ENCODE measurements at places on chromosomes 7 and 10. TPM values are rescaled to one million over a fixed set of nuclear protein-coding genes. Genes with fewer than 3 reads are reported as not detected.
A peak's percentile ranks its signal among the peaks of the same experiment; 100 is the strongest.

CDNF gene
- total RNA-seq = 2.6 TPM

SLC29A4 gene
- total RNA-seq = not detected

NEUROG3 gene
- not detected for total RNA-seq

EGR2 gene
- total RNA-seq = not detected

GBX1 gene
- total RNA-seq = not detected

BAMBI gene
- 6.4 TPM for total RNA-seq

TCF7L2 gene
- total RNA-seq = 12.7 TPM

CHST15 gene
- 28.5 TPM for total RNA-seq

ERVW-1 gene
- total RNA-seq = not detected

NPSR1 gene
- total RNA-seq = not detected

GRCh38 chr7:39826166-39826565 lies 123.9 kb upstream of the CDK13 start:
- H3K27ac ChIP-seq = no peak overlapping the region
- no peak for DNase-seq
- no peaks in the 10 kb centered on the region for H3K4me1 ChIP-seq
- no peaks in the 10 kb centered on the region for H3K36me3 ChIP-seq

- H3K4me3 ChIP-seq = no peak overlapping the region
These were observed 563.6 kb downstream of the SUGCT start for GRCh38 chr7:40698214-40698920.

DNA sequence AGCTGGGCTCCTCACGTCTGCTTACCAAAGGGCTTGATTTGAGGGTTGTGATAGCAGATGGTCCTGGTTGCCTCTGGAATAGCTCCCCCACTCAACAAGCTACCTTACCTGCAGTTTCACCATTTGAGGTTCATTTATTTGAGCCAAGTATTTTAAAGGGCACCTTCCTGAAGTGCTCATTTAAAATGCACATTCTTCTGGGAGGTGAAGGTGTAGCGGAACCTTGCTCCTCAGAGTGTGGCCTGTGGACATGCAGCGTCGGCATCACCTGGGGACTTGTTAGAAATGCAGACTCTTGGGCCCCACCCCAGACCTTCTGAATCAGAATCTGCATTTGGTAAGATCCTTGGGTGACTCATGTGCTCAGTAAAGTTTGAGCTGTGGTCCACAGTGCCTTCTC lies 2.3 kb downstream of the CDH23 start:
- H3K36me3 ChIP-seq = no peaks in the 10 kb centered on the region
- no peak for DNase-seq
- H3K4me1 ChIP-seq = no peaks in the 10 kb centered on the region
- no peak overlapping the region for H3K4me3 ChIP-seq
- no peak overlapping the region for H3K27ac ChIP-seq

DNA sequence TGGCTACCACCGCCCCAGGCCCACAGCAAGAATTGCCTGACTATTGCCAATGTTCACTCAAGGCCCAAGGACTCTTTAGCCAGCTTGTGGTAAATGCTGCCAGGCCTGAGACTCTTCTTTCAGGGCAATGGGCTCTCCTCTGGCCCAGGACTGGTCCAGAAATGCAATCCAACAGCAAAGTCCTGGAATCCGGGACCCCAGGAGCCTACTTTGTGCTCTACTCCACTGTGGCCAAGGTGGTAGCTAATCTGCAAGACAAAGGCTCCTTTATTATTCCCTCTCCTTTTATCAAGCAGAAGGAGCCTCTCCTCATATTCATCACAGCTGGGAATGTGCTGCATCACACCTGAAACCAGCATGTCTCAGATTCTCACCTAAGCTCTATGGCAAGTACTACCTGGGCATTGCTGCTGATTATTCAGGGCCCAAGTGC lies 107.6 kb upstream of the PRSS58 start:
- no peaks in the 10 kb centered on the region for H3K27me3 ChIP-seq
- DNase-seq = no peak
- H3K36me3 ChIP-seq = no peaks in the 10 kb centered on the region

DNA sequence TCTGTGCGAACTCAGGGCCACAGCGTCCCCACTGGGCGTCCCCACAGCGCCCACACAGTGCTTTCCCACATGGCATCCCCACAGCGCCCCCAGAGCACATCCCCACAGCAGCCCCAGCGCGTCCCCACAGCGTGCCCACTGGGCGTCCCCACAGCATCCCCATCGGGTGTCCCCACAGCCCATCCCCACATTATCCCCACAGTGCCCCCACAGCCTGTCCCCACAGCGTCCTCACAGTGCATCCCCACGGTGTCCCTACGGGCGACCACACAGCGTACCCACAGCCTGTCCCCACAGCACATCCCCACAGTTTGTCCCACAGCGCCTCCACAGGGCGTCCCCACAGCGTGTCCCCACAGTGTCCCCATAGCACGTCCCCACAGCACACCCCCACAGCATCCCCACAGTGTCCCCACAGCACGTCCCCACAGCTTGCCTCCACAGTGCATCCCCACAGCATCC lies 131.6 kb downstream of the ACTR3B start:
- no peak overlapping the region for H3K4me3 ChIP-seq
- no peaks in the 10 kb centered on the region for H3K36me3 ChIP-seq
- no peak for DNase-seq
- no peak overlapping the region for H3K27ac ChIP-seq

GRCh38 chr7:108659261-108659660 lies 89.6 kb downstream of the DNAJB9 start:
- H3K4me3 ChIP-seq = no peak overlapping the region
- no peak overlapping the region for H3K27ac ChIP-seq
- no peak for DNase-seq
- H3K4me1 ChIP-seq = no peaks in the 10 kb centered on the region
- no peaks in the 10 kb centered on the region for H3K27me3 ChIP-seq
- H3K36me3 ChIP-seq = no peaks in the 10 kb centered on the region

DNA sequence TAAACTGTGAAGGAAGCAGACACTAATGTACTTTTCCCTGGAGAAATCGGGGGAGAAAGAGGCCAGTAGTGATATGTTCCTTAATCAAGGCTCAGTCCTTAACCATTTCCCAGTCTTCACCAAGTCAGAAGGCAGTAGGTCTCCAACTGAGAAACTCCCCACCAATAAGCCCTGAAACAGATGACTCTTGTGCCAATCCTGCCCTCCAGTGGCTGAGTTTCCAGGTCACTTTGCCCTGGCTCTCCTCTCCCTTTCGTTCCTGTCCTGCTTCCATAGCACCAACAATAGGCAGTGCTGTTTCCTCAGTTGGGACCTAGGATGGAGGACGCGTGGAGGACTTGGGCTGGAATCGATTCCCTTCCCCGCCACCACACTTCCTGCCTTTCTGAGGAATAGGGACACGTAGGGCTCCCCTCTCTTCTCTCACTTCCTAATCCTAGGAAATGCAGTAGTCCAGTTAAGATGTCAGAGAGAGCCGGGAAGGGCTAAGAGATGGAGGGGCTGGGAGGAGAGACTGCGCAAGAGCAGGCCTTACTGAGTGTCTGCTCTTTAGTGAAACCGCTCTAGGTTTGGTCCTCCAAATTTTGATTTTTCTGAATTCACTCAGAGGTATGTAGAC lies 23.4 kb downstream of the ATOH7 start:
- no peak overlapping the region for H3K4me3 ChIP-seq
- no peak overlapping the region for H3K27ac ChIP-seq
- no peaks in the 10 kb centered on the region for H3K4me1 ChIP-seq
- H3K27me3 ChIP-seq = no peaks in the 10 kb centered on the region
- no peak for DNase-seq

DNA sequence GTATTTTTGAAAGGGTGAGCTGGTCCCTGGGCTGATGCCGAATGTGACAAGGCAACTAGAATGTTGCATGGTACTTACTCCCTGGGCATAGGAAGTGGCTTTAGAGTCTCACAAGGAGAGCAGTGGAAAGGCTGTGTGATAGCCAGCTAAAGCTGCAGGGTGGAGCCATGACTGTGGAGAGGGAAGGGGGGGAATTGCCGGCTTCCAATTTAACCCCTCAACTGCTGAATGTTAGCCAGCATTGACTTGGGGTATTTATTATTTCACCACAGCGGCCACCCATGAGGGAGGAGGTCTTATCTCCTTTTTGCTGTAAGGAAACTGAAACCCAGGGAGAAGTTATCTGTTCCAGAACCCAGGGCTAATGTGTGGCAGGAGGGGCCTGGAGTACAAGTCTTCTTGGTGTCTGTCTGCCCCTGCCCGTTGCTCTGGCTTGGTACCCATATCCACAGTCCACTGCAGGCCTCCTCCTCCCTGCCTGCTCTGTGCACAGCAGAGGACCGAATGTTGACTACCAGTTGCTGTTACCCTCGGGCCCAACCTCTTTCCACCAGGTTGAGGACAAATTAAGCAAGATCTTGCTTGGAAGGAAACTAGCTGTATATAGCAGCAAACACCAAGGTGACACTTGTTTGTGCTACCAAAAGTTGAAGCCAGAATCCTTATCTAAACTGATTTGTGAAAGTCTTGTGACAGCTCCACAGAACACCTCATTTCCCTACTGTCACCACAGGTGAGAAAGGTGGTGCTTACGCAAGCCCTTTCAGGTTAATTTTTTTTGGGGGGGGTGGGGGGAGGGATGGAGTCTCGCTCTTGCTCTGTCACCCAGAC lies 37.6 kb downstream of the WBP1L start:
- peak overlapping the region; percentile 89 for H3K27ac ChIP-seq
- H3K36me3 ChIP-seq = no peaks in the 10 kb centered on the region
- H3K4me1 ChIP-seq = peaks cover 36% of the 10 kb centered on the region
- no peak for DNase-seq
- H3K4me3 ChIP-seq = no peak overlapping the region

DNA sequence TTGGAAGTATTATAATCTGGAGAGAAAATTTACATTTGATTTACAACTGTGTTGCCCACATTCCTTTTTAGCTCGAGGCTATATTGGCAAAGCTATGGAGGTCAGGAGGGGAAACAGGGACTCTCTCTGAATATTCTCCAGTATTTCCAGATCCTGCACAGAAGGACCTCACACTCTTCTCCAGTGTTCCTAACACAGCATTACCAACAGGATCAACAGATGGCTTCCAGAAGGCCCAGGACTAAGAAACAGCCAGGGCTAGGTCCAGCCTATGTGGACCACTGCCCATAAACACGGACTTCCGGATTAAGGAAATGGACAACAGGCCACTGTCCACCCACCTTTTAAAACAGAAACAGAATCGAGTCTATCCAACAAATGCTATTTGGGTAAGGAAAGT lies 65.3 kb downstream of the CHCHD3 start:
- no peak overlapping the region for H3K27ac ChIP-seq
- no peaks in the 10 kb centered on the region for H3K4me1 ChIP-seq
- no peaks in the 10 kb centered on the region for H3K36me3 ChIP-seq
- H3K4me3 ChIP-seq = no peak overlapping the region
- H3K27me3 ChIP-seq = no peaks in the 10 kb centered on the region

GRCh38 chr10:127447197-127447596 lies 101.9 kb upstream of the NPS start:
- no peak for DNase-seq
- no peaks in the 10 kb centered on the region for H3K36me3 ChIP-seq
- H3K4me3 ChIP-seq = no peak overlapping the region
- no peak overlapping the region for H3K27ac ChIP-seq
- no peaks in the 10 kb centered on the region for H3K27me3 ChIP-seq

GRCh38 chr10:128125416-128125943 lies 743 bp downstream of the MKI67 start:
- no peaks in the 10 kb centered on the region for H3K36me3 ChIP-seq
- H3K27me3 ChIP-seq = peaks cover 12% of the 10 kb centered on the region
- peak overlapping the region; percentile 37 for H3K4me3 ChIP-seq
- peaks cover 6% of the 10 kb centered on the region for H3K4me1 ChIP-seq
- DNase-seq = no peak

DNA sequence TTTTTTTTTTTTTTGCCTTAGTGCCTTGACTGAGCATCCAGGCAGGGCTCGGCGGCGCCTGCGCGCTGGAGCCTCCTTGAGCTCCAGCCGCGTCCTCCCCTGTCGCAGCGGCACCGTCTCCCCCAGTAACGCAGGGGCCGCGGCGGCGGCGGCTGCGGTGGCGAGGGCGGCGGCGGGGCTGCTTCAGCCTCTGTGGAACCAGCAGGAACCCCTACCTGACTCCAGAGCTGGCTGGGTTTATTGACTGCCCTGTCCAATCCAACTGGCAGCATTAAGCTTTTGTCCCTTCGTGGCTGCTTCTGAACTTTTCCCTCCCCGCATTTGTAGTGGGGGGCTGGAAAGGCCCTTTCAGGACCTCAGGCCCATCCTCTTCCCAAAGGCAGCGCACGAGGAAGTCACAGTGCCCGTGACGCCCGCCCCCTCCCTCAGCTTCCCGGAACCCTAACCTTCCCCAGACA lies at the start of gene GPR85:
Gene GPR85, minus strand, starts transcription at position 397 of the 458 bp plus-strand sequence. CDS start 2,106 bp downstream, outside the sequence.
- peak within 1 kb of the TSS; percentile 45 for H3K27ac ChIP-seq
- peak; percentile 35 for DNase-seq
- peaks cover 5% of the 10 kb centered on the region for H3K27me3 ChIP-seq
- peak within 1 kb of the TSS; percentile 25 for H3K4me3 ChIP-seq
- no peaks in the 10 kb centered on the region for H3K4me1 ChIP-seq

DNA sequence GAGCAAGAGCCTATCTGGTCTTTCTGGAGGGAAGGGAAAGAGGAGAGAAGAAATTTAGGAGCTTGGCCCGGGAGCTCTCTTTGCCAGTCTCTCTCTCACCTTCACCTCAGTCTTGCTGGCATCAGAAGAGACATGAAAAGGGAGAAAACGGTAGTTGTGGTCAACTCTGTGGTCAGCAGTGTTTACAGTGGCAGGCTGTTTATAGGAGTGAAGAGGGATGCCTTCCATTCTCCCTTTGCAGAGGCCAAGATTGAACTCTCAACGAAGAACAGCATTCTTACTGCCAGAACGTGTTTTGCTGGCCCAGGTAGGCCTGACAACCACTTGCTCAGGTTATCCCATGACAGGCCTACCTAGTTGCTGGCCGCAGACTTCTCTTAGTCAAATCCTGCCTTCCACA lies 133.3 kb downstream of the CCDC3 start:
- no peak overlapping the region for H3K27ac ChIP-seq
- H3K27me3 ChIP-seq = no peaks in the 10 kb centered on the region
- H3K36me3 ChIP-seq = no peaks in the 10 kb centered on the region
- no peak overlapping the region for H3K4me3 ChIP-seq

DNA sequence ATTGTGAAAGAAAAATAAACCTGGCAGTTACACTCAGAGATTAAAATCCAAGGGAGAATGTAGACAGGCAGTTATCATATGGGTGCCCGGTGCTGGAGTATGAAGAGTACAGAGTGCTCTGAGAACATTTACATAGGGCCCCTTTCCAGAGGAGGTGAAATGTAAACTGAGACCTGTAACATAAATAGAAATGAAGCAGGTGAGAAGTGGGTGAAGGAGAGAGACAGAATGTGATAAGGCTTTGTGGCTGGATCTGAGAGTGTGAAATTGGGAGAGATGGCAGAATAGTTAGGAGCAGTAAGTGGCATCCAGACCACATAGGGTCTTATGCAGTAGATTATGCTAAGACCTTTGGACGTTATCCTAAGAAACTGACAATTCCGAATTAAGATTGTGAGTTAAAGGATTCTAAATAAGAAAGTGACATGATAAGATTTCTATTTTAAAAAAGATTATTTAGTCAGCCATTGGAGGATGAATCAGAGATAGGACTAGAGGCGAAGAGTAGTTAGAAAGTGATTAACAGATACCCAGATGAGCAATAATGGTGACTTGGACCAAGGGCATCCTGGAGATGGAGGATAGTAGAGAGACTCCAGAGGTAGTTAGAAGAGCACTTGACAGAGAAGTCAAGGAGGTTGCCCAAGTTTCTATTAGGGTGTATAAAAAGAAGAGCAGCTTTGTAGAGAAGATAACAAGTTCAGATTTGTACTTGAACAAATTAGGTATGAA lies 36.7 kb downstream of the DNAH11 start:
- no peaks in the 10 kb centered on the region for H3K27me3 ChIP-seq
- no peak for DNase-seq
- H3K4me1 ChIP-seq = no peaks in the 10 kb centered on the region

Measured in uterus (tissue), 4 donors.